ENCODE measurements at places on chromosomes 2 and 18.
A peak's percentile ranks its signal among the peaks of the same experiment; 100 is the strongest.

DNA sequence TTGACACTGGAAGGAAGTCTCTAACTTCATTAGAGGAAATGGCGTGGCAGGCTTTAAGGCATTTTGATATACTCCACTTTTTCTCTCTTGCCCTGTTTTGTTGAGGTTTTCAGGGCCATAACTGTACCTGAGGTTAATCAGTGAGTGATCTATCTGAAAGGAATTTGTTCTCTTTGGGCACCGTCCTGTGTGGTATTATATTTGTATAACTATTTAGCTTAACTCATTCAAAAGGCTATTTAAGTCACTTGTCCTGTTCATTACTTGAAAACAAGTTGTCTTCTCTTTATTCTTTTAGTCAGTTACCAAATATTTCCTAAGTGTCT lies 180.4 kb downstream of the NEDD4L start:
- no peak for DNase-seq

DNA sequence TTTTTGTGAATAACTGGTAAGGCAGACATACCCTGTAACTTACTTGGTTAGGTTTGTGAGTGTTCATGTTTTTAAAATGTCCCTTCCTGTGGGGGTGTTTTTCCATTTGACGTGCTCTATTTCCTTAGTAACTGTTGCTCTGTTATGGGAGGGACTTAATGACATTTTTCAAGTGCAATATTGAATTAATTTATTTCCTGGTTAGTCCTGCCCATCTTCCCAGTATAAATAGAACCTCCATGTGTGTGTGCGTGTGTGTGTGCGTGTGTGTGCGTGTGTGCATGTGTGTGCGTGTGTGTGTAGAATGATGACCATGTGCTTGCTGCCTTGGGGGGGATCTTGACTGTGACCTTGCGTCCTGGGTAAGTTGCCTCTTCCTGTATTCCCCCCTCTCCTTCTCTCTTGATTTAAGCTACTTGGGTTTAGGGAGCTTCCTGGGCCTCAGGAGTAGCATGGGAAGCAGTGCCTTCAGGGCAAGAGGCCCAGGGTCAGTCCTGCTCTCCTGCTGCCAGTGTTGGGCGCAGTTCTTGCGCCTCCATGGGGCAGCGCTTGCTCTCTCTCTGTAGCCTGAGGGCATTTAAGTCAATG lies 163.9 kb downstream of the LDLRAD4 start:
- DNase-seq: peak; percentile 82

- DNase-seq: peak; percentile 19
Measured at GRCh38 chr2:113890253-113891235, 655 bp downstream of the ACTR3 start.

GRCh38 chr2:83282043-83282795 lies 1176.9 kb downstream of the SUCLG1 start:
- no peak for DNase-seq

GRCh38 chr2:3574155-3574554 lies 905 bp upstream of the RPS7 start:
- DNase-seq: no peak

- no peak for DNase-seq
Measured at GRCh38 chr2:125959047-125959446, 696.9 kb upstream of the GYPC start.

DNA sequence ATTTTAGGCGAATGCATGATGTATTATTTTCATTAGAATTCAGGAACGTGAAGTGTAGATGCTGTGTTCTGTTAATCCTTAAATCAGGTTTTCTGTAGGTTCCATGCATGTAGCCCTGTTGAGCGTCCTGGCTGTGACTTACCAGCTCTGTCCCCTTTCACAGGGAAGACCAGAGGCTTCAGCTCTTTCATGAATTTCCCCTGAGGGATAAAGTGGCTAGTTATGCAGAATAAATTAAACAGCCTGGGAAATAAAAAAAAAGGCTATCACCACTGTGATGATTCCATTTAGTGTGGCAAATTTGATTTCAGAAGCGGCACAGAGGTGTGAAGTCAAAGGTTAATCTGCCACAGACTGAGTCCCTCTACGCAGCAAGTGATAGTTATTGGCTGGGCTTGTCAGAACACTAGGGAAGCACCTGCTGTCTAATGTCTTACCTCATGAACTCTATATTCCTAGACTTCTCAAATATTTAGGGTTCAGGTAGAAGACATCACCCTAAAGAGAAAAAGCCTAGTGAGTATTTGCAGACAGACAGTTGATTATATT lies 61.6 kb upstream of the LINC00305 start:
- no peak for DNase-seq

- no peak for DNase-seq
Measured at GRCh38 chr18:77320971-77321559, 71.4 kb downstream of the GALR1 start.

DNA sequence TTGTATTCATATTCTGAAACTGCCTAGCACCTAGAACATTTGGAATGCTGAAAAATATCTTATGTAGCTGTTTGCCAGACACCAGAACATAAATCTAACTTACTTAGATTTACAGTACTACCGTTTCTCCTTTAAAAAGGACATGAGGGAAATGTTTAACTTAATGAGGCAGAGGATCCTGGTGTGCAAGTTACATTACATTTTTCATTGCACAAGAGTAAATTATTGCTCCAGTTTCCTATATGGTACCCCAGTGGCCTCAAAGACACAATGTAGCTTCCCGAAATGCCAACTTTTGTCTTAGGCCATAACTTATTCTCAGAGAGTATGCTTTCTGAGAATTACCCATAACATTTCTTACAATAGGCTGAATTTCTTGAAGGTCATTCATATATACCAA lies 105.5 kb upstream of the DTNA start:
- DNase-seq: no peak

DNA sequence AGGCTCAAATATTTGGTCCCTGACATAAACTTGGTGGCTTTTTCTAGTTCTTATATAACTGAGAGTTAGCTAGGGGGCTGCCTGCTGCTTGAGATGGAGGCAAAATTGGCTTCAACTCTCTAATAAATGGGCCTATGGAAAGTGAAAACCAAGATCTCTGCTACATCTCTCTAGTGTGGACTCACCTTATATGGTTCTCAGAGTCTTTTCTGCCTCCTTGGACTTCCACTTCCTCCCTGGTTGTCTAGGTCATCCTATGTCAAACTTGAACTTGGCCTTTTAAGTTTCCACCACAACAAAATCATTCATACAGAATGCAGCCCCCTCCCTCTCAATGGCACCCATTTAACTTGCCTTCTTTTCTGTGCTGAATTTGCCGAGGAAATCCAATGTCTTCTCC lies 23.9 kb upstream of the ARHGAP25 start:
- no peak for DNase-seq

DNA sequence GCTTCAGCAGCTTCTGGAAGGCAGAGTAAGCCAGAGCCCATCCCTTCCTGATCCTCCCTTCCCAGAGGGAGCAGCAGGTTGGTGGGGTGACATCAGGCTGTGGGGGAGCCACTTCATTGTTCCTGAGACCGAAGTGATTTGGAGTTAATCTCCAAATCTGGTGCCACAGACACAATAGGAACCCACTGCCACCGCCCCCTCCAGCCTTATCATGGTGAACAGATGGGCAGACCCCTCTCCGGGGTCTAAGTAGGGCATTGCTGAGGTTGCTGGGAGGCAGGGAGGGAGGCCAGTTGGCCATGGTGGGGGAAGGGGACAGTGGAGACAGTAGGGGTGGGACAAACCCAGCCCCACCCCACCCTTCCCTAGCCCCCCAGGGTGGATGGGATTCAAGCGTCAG lies 25.6 kb upstream of the SLC35F6 start:
- no peak for DNase-seq

DNA sequence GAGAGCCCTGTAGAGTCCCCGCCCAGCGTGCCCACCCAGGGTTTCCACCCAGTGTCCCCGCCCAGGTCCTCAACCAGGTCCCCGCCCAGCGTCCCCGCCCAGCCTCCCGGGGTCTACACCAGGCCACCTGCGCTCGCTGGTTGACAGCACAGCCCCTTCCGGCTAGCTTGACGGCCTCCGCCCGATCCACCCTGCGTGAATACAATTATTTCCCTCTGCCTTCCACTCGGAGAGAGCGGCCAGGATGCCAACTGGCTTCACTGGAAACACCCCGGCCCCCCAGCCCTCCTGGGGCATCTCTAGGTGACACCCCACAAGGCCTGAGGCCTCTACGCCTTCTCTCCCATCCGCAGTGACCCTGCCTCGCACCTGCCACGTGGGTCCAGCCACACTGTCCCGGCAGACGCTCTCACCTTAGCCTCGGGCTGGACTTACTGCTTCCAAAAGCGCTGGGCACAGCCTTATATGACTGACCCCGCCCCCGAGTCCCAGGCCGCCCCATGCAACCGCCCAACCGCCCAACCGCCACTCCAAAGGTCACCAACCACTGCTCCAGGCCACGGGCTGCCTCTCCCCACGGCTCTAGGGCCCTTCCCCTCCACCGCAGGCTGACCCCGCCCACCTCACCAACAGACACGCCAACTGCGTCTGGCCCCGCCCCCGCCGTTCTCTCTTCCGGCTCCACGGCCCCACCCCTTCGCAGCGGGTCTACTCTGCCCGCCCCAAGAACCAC lies 188.1 kb downstream of the LAMA1 start:
- DNase-seq: no peak

DNA sequence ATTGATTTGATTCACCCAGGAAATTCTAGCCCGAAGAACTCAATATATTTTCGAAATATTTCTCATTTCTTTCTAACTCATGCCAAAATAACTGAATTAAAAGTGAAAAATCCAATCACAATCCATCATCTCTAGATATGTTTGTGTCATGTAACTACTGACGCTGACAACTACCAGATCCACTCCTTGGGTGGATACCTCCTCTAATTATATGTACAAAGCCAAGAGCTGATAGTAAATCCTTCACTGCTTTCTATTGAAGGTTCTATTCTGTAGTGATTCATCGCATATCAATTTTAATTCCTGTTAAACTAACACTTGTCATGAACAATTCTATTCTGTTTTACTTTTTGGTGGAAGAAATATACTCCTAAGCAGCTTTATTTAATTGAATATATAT lies 1056.6 kb upstream of the NXPH2 start:
- DNase-seq: no peak

- DNase-seq: no peak
Measured at GRCh38 chr2:268323-268722, 3.6 kb downstream of the ACP1 start.

DNA sequence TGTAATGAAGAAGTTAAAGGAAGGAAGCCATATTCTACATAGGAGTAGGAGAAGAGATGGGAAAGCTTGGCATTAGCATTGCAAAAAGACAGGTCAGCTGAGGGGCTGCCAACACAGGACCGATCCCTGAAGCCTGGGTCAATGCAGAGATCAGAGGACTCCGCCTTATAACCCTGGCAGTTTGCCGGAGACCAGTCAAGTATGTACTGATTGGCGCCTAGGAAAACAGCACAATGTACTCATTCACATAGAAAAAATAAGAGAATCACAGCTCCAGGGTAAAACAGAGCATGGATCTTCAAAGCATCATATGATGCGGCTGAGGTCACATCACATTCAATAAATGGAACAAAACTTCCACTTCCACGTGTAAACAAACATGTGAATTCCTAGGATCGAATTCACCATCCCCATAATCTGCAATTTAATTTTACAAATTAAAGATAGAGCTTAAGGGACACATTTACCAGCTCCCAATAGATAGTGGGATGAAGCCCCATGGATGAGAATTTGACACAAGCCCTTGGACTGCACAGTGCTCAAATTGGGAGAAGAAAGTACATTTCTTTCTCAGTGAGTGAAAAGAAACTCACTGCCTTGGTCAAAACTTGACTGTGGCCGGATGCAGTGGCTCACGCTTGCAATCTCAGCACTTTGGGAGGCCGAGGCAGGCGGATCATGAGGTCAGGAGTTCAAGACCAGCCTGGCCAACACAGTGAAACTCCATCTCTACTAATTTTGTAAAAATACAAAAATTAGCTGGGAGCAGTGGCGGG lies 135.0 kb upstream of the KLHL14 start:
- no peak for DNase-seq

DNA sequence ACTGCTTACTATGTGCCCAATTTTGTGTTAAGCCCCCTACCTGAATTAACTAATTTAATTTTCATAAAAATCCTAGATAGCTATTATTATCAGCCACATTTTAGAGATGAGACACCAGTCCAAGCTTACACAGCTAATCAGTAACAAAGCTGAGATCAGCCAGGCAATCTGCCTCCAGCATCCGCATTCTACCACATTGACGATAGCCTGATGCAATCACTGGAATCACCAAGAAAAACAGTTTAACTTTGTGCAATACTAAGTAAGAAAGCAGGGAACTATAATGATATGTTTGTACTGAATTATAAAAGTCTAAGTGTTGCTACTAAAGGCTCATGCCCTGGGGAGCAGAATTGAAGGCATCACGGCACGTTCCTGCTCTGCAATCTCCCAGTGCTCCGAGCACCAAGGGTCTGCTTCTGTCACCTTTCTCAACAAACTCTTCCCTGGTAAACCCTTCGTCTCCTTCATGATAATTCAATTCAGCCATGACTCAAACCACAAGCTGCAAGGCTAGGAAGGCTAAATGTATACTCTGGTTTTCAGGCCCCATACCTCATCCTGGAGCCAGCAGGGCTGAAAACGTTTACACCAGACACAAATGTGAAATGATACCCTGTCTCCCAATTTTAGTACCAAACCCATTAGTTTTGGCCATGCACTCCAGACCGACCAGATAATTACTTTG lies 19.4 kb downstream of the KANSL3 start:
- DNase-seq: no peak

GRCh38 chr2:137339051-137339450 lies 573.7 kb downstream of the THSD7B start:
- no peak for DNase-seq

- no peak for DNase-seq
Measured at GRCh38 chr2:149040451-149040850, 2.0 kb downstream of the LYPD6B start.

GRCh38 chr2:110827511-110827910 lies 95.1 kb downstream of the ACOXL start:
- DNase-seq: no peak

DNA sequence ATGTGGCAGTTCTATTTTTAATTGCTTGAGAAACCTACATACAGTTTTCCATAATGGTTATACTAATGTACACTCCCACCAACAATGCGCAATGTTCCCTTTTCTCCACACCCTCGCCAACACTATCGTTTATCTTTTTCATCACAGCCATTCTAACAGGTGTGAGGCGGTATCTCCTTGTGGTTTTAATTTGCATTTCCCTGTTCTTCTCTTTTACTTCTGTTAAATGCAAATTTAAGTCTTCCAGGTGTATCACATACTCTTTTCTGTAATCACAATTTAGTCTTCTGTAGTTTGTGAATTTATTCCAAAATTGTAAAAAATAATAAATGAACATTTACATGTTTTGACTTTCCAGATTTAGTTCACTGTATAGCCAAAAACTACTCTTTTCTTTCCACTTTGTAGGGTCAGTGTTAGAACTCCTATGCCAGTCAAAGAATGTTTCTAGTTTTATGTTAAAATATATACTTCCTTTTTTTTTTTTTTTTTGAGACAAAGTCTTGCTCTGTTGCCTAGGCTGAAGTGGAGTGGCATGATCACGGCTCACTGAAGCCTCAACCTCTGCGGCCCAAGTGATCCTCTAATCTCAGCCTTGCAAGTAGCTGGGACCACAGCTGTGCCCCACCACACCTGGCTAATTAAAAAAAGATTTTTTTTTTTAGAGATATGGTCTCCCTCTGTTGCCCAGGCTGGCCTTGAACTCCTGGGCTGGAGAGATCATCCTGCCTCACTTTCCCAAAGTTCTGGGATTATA lies 15.4 kb upstream of the ACYP2 start:
- DNase-seq: no peak

GRCh38 chr2:112183327-112184025 lies 45.3 kb downstream of the FBLN7 start:
- DNase-seq: no peak

- no peak for DNase-seq
Measured at GRCh38 chr2:108825736-108826135, 39.2 kb downstream of the CCDC138 start.

GRCh38 chr2:238277695-238278094 lies 10.7 kb downstream of the PER2 start:
- no peak for DNase-seq
